ENCODE measurements at places on chromosomes 5 and 9.

GRCh38 chr5:96245140-96246091 lies 187.6 kb downstream of the PCSK1 start:
- DNase-seq, result no peak

GRCh38 chr5:127871503-127872153 lies 168.4 kb downstream of the CCDC192 start:
- DNase-seq, result no peak

- no peak for DNase-seq
These were observed 47.6 kb upstream of the MEGF10 start for GRCh38 chr5:127243011-127243410.

GRCh38 chr5:42720251-42720650 lies 36.4 kb upstream of the CCDC152 start:
- DNase-seq, result no peak

- DNase-seq, result no peak
These were observed 274.2 kb upstream of the CCNH start for GRCh38 chr5:87686975-87687374.
